ENCODE measurements at places on chromosomes 5 and 9. TPM values are rescaled to one million over a fixed set of nuclear protein-coding genes. Genes with fewer than 3 reads are reported as not detected.

DNA sequence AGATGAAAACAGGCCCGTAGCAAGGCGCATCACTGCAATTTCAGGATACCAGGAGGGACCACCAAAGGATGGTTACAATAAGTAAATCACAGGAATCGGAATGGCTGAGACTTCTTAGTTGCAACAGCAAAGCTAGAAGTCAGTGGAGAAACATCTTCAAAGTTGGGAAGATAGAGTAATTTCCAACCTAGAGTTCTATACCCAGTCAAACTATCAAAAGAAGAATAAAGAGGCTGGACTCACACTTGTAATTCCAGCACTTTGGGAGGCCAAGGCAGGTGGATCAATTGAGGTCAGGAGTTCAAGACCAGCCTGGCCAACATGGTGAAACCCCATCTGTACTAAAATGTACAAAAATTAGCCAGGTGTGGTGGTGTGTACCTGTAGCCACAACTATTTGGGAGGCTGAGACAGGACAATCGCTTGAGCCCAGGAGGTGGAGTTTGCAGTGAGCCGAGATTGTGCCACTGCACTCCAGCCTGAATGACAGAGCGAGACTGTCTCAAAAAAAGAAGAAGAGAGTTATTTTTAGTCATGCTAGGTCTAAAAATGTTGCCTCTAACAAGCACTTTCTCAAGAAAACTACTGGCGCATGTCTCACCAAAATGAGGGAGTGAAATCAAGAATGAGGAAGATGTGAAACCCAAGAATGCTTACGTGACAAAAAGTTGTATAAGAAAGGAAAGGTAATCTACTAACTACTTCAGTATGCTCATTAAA, 267.7 kb downstream of the DENND1A start:
- H3K4me3 ChIP-seq = no peak overlapping the region
- H3K4me1 ChIP-seq = no peaks in the 10 kb centered on the region
- no peak for DNase-seq
- peaks cover 32% of the 10 kb centered on the region for H3K36me3 ChIP-seq
- H3K27me3 ChIP-seq = no peaks in the 10 kb centered on the region

GRCh38 chr9:133696071-133696472, 42.1 kb downstream of the SARDH start:
- no peak overlapping the region for H3K27ac ChIP-seq
- no peaks in the 10 kb centered on the region for H3K36me3 ChIP-seq
- peaks cover 18% of the 10 kb centered on the region for H3K4me1 ChIP-seq
- no peak overlapping the region for H3K4me3 ChIP-seq
- DNase-seq = no peak

- no peak overlapping the region for H3K4me3 ChIP-seq
- no peaks in the 10 kb centered on the region for H3K27me3 ChIP-seq
- H3K36me3 ChIP-seq = no peaks in the 10 kb centered on the region
- no peak overlapping the region for H3K27ac ChIP-seq
Measured at GRCh38 chr9:137881591-137882505, 4.3 kb downstream of the CACNA1B start.

- no peak overlapping the region for H3K27ac ChIP-seq
- DNase-seq = no peak
- peaks cover 11% of the 10 kb centered on the region for H3K4me1 ChIP-seq
- no peaks in the 10 kb centered on the region for H3K36me3 ChIP-seq
- no peak overlapping the region for H3K4me3 ChIP-seq
- H3K27me3 ChIP-seq = peaks cover 11% of the 10 kb centered on the region
Measured at GRCh38 chr9:88949425-88949824, 41.8 kb upstream of the S1PR3 start.

DNA sequence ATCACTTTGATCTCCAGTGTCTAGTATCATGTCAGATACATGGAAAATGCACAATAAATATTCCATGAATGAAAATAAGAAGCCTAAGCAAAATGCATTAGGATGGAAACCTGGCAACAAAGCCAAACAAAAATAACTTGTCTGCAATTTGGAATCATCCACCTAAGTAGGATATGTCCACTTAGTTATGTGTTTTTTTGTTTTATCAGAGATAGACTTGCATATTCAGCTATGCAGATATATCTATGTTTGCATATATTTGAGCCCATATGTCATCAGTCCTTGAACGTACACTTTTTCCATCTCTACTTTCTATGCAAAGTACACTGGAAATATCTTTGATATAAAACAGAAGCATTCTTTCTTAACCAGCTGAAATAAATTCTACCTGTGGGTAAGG, 707.1 kb downstream of the EFNA5 start:
- DNase-seq = no peak
- no peaks in the 10 kb centered on the region for H3K4me1 ChIP-seq
- H3K36me3 ChIP-seq = no peaks in the 10 kb centered on the region
- no peak overlapping the region for H3K27ac ChIP-seq
- no peak overlapping the region for H3K4me3 ChIP-seq
- no peaks in the 10 kb centered on the region for H3K27me3 ChIP-seq

- no peaks in the 10 kb centered on the region for H3K4me1 ChIP-seq
- no peaks in the 10 kb centered on the region for H3K36me3 ChIP-seq
- H3K27me3 ChIP-seq = no peaks in the 10 kb centered on the region
- no peak overlapping the region for H3K27ac ChIP-seq
- no peak overlapping the region for H3K4me3 ChIP-seq
- DNase-seq = no peak
Measured at GRCh38 chr5:98651715-98652114, 121.7 kb upstream of the RGMB start.

The MYMK gene
- not detected for total RNA-seq

The PCDHGA9 gene
- not detected for total RNA-seq

The C9orf50 gene
- not detected for total RNA-seq

The EQTN gene
- not detected for total RNA-seq

The ALDOB gene
- not detected for total RNA-seq

Data from activated CD4-positive, alpha-beta memory T cell treated with anti-CD3 and anti-CD28 coated beads, Interleukin-2, amount 10 ng/mL, durations not matched to agents 7 days and 5 days (primary cell).